Placental pericyte (primary cell): ENCODE measurements at places on chromosomes 13 and 19. TPM values are rescaled to one million over a fixed set of nuclear protein-coding genes. Genes with fewer than 3 reads are reported as not detected.

The ZNF823 gene
- total RNA-seq = 2.0 and 5.2 TPM in 2 replicates

The HSPB6 gene
- 11.6 and 22.3 TPM in 2 replicates for total RNA-seq

The CABP5 gene
- not detected in 2 replicates for total RNA-seq

The FBXO17 gene
- 13.8 and 24.1 TPM in 2 replicates for total RNA-seq

The GPR183 gene
- 0.22 and 13.2 TPM in 2 replicates for total RNA-seq

The MUC16 gene
- total RNA-seq = under 0.01 TPM in 1 of 2 replicates, not detected in the other

The GJB6 gene
- total RNA-seq = not detected in 2 replicates

The GAPDHS gene
- total RNA-seq = not detected in 2 replicates

The ACP7 gene
- not detected in 2 replicates for total RNA-seq

The MCEMP1 gene
- not detected in 2 replicates for total RNA-seq

The CBY2 gene
- not detected in 2 replicates for total RNA-seq

The STRN4 gene
- 88.0 and 103 TPM in 2 replicates for total RNA-seq

The PRR22 gene
- total RNA-seq = 0.66 and 0.86 TPM in 2 replicates

The TNPO2 gene
- 45.1 and 73.3 TPM in 2 replicates for total RNA-seq

The CALR gene
- total RNA-seq = 1,645 and 6,576 TPM in 2 replicates

The SIGLEC8 gene
- not detected in 2 replicates for total RNA-seq

The ZIC2 gene
- total RNA-seq = not detected in 2 replicates

The CGB2 gene
- not detected in 2 replicates for total RNA-seq

The CNN1 gene
- total RNA-seq = 13.8 and 26.8 TPM in 2 replicates

The ZNF439 gene
- 1.3 and 4.0 TPM in 2 replicates for total RNA-seq

The SERP2 gene
- total RNA-seq = 1.5 and 3.4 TPM in 2 replicates

The ZNF667 gene
- total RNA-seq = 1.1 and 2.6 TPM in 2 replicates

The FCER2 gene
- total RNA-seq = not detected in 2 replicates

The KLK14 gene
- total RNA-seq = not detected in 2 replicates

The LIG1 gene
- 8.3 and 47.2 TPM in 2 replicates for total RNA-seq

The KIR2DL4 gene
- total RNA-seq = not detected in 2 replicates

The ZNF730 gene
- 0.88 and 1.6 TPM in 2 replicates for total RNA-seq

The PALM3 gene
- total RNA-seq = 0.22 TPM in 1 of 2 replicates, not detected in the other

The HCST gene
- 0.44 and 0.86 TPM in 2 replicates for total RNA-seq

The HAUS8 gene
- total RNA-seq = 1.3 and 8.6 TPM in 2 replicates

The CGB5 gene
- not detected in 2 replicates for total RNA-seq

The SLC25A23 gene
- 16.3 and 35.7 TPM in 2 replicates for total RNA-seq

The PCDH17 gene
- total RNA-seq = 0.14 TPM in 1 of 2 replicates, not detected in the other

The FXYD3 gene
- total RNA-seq = not detected in 2 replicates

The NUCB1 gene
- total RNA-seq = 129 and 755 TPM in 2 replicates

The TJP3 gene
- not detected in 2 replicates for total RNA-seq

The TMEM238 gene
- total RNA-seq = 1.4 TPM in 1 of 2 replicates, not detected in the other

The CALR3 gene
- total RNA-seq = not detected in 2 replicates

The TNNT1 gene
- total RNA-seq = 0.57 and 2.8 TPM in 2 replicates

The PTH2 gene
- total RNA-seq = not detected in 2 replicates

The FSD1 gene
- 3.3 and 10.0 TPM in 2 replicates for total RNA-seq

The FAM216B gene
- total RNA-seq = not detected in 2 replicates

The SPINT2 gene
- total RNA-seq = 4.9 and 9.8 TPM in 2 replicates

The ZNF66 gene
- total RNA-seq = 0.66 and 3.3 TPM in 2 replicates

The FPR3 gene
- 0.43 TPM in 1 of 2 replicates, not detected in the other for total RNA-seq

The ZNF350 gene
- total RNA-seq = 7.3 and 10.9 TPM in 2 replicates

The LMTK3 gene
- 0.14 TPM in 1 of 2 replicates, not detected in the other for total RNA-seq

The SLC15A1 gene
- not detected in 2 replicates for total RNA-seq

The ONECUT3 gene
- not detected in 2 replicates for total RNA-seq
